ENCODE measurements at places on chromosomes 2 and 18.
A peak's percentile ranks its signal among the peaks of the same experiment; 100 is the strongest.

- no peak for DNase-seq
These were observed 7.5 kb upstream of the GBX2 start for GRCh38 chr2:236175548-236176150.

- DNase-seq = no peak
These were observed 483.1 kb upstream of the CHST9 start for GRCh38 chr18:27668158-27668557.

- peak; percentile 22 for DNase-seq
These were observed 23.6 kb upstream of the NEB start for GRCh38 chr2:151757861-151758260.

- no peak for DNase-seq
These were observed 643 bp upstream of the DTNB start for GRCh38 chr2:25674077-25674362.

GRCh38 chr2:158845859-158846258, 50.7 kb downstream of the DAPL1 start:
- DNase-seq = no peak

GRCh38 chr2:158213773-158214172, 112.1 kb downstream of the UPP2 start:
- no peak for DNase-seq

DNA sequence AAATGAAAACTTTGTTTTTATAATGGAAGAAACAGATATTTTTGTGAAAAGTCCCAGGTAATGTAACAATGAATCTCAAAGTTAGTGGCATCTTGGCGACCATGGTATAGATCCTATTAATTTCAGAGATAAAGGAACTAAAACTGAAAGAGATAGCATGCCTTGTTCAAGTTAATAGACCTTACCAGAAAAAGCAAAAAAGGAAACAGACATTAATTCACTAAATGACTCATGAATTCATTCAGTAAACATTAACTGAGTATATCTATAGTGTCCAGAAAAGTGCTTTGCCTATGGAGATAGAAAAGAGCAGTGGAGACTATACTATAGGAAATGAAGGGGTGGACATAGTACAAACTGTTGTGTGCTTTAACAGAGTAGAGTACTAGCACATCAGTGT, 763.3 kb downstream of the TRIB2 start:
- no peak for DNase-seq
